ENCODE measurements at places on chromosomes 7 and 10.
A peak's percentile ranks its signal among the peaks of the same experiment; 100 is the strongest.

DNA sequence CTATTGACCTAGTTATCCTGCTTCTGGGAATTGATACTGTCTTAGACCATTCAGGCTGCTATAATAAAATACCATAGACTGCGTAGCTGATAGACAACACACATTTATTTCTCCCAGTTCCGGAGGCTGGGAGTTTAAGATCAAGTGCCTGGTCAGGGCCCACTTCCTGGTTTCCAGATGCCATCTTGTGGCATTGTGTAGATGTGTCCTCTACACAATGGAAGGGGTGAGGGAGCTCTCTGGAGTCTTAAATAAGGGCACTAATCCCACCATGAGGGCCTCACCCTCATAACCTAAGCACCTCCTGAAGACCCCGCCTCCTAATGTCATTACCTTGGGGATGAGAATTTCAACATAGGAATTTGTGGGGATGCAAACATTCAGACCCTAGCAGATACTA lies 62.4 kb downstream of the SLC35B4 start:
- no peak for DNase-seq

DNA sequence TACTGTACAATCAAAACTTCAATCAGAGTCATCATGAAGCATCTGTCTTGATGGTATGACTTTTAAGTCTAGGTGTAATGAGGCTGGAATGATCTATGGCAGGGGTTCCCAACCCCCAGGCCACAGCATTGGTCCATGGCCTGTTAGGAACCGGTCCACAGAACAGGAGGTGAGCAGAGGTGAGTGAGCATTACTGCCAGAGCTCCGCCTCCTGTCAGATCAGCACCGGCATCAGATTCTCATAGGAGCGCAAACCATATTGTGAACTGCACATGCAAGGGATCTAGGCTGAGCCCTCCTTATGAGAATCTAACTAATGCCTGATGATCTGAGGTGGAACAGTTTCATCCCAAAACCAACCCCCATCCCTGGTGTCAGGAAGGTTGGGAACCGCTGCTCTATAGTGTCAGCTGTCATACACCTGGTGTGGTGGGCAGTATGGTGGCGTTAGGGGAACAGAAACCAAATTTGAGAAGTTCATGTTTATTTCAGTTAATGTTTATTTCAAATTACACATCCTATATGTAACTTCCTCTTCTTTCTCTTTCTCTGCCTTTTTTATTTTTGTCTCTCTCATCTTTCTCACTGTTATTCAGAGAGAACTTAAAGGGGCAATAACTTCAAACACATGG lies 432.6 kb downstream of the TNS3 start:
- no peak for DNase-seq

GRCh38 chr10:125080984-125081383 lies 79.4 kb downstream of the CTBP2 start:
- DNase-seq, result no peak

DNA sequence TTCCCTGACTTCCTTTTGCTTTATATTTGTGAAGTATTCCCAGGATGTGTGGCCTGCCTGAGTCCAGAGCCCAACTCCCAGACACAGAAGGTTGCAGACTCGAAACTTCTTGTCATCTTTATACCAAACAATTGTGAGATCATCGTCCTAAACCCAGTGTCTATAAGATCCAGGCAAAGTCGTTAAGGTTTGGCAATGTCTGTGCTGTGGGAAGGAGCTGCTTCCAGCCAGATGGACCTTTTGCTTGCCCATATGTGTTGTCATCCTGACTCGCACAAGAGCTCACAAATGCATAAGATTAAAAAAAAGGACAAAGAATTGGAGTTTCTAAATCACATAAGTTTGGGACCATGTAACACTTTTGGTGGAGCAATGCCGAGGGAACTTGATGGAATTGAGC lies 37.0 kb downstream of the WNT2 start:
- no peak for DNase-seq

DNA sequence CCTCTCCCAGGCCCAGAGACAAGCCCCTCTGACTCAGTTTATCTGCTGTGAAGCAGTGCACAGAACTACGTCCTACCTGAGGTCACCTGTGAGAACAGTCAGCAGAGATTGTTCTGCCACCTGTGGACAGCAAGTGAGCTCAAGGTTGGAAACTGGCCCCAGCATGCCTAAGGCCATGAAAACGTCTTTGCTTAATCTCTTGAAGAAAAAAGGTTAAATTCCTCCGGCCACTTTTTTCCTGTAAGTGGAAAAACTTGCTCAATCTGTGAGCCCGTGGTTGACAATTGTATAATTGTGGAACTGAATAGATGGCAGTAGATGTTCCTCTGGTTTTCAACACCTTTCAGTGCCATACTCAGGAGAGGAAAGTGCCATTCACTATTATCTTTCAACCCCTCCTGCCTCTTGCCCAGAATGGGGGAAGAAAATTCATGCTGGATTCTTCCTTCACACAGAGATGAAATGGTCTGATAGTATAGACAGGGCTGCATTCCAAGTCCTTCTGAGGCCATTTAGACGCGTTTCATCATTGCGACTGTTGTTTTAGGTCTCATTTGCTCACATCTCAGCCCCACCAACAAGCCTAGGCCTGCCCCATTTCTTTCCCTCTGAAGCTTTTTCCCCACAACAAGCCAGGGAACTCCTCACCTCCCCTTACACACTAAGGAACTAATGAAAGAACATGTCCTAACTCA lies 292.9 kb downstream of the FZD1 start:
- no peak for DNase-seq

- DNase-seq, result no peak
Measured at GRCh38 chr10:92970301-92971070, 90.1 kb upstream of the CYP26C1 start.

- DNase-seq, result peak; percentile 53
Measured at GRCh38 chr10:79246606-79247275, 100.5 kb upstream of the PPIF start.

GRCh38 chr10:45265996-45266395 lies 49.4 kb downstream of the OR13A1 start:
- DNase-seq, result no peak

DNA sequence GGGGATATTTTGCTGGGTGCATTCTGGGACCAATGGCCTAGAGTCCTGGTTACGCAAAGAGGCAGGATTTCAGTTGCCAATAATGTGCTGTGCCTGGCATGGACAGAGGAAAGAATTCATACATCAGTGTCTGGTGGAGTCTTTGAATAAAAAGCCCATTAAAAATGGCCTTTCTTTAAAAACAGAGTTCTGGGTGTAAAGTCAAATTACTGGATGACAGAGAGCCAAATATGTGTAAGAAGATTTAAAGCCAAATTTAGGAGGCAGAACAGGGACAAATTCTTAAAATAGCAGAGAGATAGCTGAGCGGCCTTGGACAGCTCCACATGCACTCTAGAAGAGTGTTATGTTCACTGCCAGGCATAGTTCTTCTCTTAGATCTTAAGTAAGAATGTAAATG lies 60.8 kb upstream of the MEOX2 start:
- DNase-seq, result no peak

DNA sequence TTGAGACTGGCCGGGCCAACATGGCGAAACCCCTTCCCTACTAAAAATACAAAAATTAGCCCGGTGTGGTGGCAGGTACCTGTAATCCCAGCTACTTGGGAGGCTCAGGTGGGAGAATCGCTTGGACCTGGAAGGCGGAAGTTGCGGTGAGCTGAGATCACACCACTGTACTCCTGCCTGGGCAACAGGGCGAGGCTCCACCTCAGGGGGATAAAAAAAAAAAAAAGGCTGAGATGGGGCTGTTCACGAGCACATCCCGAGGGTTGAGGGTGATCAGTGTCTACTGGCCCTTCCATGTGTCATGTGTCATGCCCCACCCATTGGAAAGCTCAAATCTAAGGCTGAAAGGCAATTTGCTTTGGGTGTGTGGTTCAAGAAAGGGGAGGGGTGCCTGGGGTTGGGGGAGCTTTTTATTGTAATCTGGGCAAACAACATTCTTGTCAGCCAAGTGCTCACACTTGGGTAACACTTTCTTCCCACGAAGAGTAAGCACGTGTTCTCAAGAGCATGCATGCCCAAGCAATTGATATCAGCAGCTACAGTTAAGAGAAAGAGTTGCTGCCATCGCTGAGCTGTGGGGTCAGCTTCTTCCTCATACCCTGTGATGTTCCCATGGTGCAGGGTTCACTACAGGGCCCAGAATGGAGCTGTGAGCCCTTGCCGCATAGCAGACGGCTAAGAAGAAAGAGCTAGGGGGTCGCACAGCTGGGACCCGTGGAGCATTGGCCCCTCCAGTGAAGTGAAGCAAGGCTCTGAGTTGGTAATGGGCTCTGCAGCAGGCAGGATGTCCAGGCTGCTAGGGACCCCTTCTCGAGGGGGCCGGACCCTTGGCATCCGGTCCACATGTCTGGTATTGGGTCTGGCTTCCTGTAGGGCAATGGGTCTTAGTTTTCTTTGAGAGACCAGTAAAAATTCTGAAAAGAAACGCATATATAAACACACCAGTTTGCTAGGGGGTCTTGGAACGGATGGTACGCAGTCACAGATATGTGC lies 9.9 kb upstream of the ACSL5 start:
- no peak for DNase-seq
